ENCODE measurements at places on chromosomes 6 and 20.

DNA sequence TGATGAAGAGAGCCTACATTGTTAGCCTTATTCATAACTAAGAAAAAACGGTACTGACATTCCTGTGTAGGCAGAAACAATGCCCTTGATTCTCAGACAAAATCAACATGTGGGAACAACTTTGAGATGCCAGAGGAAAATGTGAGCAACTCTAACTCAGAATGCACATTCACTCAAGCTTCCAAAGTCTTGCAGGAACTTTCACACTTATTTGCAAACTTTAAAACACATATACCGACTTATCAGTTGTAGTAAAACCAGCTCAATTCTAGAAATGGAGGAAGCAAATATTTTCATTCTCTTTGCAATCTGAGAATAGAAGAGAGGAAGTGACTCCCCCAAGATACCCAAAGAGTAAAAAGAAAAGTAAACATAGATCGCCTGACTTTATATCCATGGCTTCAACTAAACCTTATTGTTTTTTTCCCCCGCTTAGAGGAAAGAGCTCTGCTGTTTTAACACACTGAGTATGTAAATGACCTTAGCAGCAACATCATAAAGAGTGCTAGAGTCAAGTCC lies 117.6 kb downstream of the EPB41L2 start:
- no peak for DNase-seq

GRCh38 chr20:19275630-19276071 lies 63.2 kb downstream of the SLC24A3 start:
- no peak for DNase-seq

DNA sequence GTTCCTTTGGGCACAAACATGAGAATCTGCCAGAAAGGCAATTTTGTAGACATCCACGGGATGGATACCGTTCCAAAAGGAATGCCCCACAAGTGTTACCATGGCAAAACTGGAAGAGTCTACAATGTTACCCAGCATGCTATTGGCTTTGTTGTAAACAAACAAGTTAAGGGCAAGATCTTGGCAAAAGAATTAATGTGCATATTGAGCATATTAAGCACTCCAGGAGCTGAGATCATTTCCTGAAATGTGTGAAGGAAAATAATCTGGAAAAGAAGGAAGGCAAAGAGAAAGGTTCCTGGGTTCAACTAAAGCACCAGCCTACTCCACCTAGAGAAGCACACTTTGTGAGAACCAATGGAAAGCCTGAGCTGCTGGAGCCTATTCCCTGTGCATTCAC lies 103.9 kb upstream of the ARG1 start:
- DNase-seq: no peak

DNA sequence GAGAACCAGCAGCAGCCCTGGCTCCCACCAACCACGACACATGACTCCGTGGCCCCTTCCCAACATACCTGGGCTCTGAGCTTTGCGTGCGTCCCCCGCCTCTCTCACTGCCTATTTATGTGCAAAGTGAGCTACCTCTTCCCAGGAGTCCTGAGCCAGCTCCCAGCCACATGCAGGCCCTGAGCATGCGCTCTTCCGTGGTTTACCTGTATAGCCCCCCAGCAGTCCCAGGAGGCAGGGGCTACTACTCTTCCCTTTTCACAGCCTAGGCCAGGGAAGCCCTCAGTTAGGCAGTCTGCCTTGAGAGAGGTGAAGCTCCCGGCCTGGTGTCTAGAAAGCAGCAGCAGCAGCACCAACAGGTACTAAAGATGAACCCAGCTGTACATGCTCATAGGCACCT lies 114.8 kb upstream of the CDYL start:
- DNase-seq: no peak

DNA sequence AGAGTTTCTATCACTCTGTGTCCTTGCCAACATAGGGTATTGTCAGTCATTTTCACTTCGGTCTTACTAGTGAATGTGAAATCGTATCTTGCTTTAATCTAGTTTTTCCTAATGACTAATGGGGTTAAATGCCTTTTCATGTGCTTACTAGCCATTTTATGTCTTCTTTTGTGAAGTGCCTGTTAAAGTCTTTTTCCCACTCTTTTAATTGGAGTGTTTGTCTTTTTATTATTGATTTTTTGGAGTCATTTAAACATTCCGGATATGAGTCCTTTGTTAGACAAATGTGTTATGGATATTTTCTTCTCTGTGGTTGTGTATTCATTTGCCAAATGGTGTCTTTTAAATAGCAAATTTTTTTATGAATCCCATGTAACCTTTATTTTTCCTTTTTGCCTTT lies 194.6 kb downstream of the CDH26 start:
- DNase-seq: no peak

- DNase-seq: no peak
Observed at GRCh38 chr6:167841981-167842380, 15.3 kb downstream of the AFDN start.

GRCh38 chr6:106519460-106520394 lies 109.6 kb downstream of the RTN4IP1 start:
- no peak for DNase-seq

- DNase-seq: no peak
Observed at GRCh38 chr6:49530141-49530776, 20.2 kb upstream of the C6orf141 start.

DNA sequence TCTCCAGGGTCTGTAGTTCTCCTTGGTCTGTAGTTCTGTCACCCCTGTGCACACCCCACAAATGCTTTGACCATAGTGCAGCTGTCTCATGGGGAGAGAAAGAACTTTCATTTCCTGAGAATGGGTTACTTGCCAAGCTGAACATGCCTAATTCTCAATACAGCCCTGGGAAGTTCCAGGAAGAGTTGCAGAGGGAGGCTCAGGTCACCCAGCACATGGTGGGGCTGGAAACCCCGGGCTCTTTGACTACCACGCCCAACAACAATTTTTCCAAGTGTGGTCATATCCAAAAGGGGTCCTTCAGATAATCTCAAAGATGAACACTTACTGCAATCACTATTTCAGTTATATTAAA lies 2.2 kb upstream of the PTPRA start:
- no peak for DNase-seq

DNA sequence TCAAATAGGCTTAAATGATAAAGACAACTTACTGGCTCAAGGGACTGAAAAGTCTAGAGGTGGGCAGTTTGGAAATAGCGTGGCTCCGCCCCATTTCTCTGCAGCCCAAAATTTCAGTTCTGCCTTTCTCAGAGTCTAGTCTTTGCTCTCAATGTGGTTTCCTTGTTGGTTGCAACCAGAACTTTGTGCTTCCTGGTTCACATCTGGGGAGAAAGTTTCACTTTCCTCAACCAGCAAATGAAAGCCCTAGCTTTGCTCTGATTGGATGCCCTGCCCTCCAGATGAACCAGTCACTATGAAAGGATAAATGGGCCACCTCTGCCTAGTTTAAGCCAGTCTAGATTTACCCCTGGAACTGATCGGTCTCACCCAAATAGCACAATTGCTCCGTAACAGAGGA lies 14.9 kb downstream of the SYCP2L start:
- DNase-seq: no peak

DNA sequence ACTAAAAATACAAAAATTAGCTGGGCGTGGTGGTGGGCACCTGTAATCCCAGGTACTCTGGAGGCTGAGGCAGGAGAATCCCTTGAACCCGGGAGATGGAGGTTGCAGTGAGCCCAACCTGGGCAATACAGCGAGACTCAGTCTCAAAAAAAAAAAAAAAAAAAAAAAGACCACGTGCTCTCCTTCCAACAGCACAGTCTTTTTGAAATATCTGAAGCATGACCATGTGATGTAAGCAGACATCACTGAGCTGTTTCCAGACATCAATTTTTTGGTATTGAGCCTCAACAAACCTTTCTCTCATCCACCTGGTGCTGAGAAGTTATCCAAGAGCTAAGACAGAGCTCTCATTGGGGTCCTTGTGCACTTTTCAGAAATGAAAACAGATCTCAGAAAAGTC lies 249.2 kb downstream of the FOXA2 start:
- DNase-seq: no peak

DNA sequence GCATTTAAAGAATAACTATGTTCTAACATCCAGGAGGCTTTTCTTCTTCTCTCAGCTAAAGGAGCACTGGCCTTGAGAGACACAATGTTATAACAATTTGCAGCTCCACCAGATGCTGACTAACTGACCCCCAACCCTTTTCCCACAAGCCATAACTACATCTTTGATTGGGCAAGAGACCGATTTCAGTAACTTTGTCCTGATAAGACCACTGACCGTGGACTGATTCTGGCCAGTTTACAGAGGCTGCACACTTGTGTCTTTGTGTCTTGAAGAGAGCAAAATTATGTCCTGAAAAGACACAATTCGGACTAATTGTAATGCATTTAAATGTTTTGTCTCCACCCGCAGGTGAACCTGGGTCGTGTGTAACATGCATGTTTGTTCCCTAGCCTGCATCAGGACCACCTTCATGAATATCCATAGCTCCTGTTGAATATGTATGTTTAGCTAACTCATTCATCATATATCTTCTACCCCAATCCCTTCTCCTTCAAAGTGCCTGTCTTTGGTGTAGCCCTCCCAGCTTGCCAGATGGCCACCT lies 22.3 kb downstream of the ABRACL start:
- no peak for DNase-seq

GRCh38 chr6:99252421-99252820 lies 97.1 kb downstream of the FAXC start:
- no peak for DNase-seq

- DNase-seq: no peak
Observed at GRCh38 chr6:49252901-49253300, 210.2 kb downstream of the MMUT start.

GRCh38 chr6:147154454-147154853 lies 49.8 kb upstream of the STXBP5 start:
- DNase-seq: peak; percentile 40

DNA sequence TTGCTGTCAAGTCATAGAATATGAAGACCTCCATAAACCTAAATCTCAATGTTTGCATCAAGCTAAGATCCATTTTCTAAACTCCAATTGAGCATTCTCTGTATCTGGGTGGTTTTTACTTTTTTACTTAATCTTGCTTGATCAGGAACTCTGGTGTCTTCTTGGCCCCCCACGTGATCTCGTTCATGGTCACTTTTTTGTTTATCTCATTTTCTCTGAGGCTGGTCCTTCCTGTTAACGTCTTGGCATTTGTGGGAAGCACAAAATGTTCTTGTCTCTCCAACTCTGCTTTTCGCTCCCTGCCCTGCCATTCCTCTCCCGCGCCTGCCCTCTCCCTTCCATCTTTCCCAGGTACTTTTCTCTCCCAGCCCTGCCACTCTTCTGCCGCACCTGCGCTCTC lies 14.0 kb upstream of the MAPRE1 start:
- DNase-seq: no peak

DNA sequence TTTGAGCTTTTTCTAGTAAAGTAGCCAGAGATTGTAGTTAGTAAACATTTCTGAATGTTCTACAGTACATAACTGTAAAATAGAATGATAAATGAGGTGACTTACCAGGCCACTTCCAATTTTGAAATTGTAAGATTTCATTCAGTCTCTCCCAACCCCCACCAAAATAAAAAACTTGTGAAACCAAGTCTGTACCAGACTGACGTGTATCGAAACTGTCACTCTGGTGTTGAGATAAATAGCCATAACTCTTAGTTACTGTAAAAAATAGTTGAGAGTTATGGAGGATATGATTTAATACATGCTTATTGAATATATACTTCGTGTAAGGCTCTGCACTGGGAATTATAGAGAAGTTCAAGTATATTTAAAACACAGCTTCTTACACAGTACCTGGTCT lies 455.7 kb downstream of the PLCB1 start:
- no peak for DNase-seq

DNA sequence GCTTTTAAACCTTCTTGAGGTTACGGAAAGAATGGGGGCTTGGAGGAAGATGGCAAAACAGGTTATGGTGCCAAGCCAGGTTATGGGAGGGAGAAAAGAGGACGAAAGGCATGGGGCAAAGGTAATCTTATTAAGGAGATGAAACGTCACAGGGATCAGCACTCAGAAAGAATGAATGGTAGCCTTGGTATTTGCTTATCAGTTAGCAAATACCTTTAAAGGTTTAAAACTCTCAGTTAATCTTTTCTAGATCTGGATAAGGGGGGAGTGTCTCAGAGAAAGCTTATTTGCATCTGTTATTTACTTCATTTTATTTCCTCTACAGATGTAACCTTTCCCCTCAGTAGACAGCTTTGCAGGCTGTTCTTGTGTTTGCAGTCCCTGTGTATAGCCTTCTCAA lies 55.5 kb upstream of the EEF1E1 start:
- DNase-seq: no peak

DNA sequence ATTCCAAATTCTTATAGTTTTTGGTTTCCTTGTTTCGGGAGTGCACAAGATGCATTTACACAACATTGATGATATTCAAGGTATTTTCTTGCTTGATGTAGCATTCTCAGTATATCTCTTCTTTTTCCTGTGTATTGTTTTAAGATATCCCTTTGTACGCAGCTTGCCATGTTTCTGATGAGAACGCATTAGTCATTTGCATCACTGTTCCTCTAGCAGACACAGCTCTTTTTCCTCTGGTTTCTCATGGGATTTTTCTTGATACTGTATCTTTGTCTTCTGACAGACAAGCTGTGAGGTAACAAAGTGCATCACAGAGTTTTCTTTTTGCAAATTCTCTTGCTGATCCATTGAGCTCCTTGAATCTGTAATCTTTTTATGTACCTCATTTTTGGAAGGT lies 146.4 kb downstream of the SLC22A3 start:
- no peak for DNase-seq

- no peak for DNase-seq
Observed at GRCh38 chr20:46575394-46575793, 24.9 kb upstream of the OCSTAMP start.

DNA sequence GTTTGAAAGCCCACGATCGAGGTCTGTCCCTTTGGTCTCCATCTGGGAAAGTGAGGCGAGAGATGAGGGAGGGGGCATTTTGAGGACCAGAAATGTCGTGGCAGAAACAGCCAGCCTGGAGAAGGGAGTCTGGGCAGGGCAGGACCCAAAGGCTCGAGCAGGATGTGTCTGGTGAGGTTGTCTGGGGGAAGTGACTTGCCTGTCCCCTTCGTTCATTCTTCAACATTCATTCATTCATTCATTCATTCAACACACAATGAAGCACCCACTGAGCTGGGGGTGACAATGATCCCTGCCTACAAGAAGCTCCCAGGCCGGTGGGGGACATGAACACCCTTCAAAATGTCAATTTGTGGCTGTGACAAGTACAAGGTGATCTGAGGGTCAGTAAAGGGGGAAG lies 80.5 kb downstream of the CEBPB start:
- DNase-seq: no peak

GRCh38 chr6:154615483-154616025 lies 105.1 kb upstream of the CNKSR3 start:
- peak; percentile 70 for DNase-seq

- DNase-seq: no peak
Observed at GRCh38 chr6:143743301-143744166, 65.8 kb downstream of the PHACTR2 start.

GRCh38 chr20:31652917-31653396 lies 15.2 kb downstream of the COX4I2 start:
- DNase-seq: peak; percentile 39

- DNase-seq: no peak
Observed at GRCh38 chr6:166598441-166599138, 12.1 kb upstream of the RAMACL start.

GRCh38 chr6:37648465-37649330 lies 49.0 kb downstream of the MDGA1 start:
- DNase-seq: no peak

GRCh38 chr20:8809107-8809953 lies 259.6 kb upstream of the PLCB4 start:
- no peak for DNase-seq

- DNase-seq: no peak
Observed at GRCh38 chr6:26360451-26361416, 4.3 kb upstream of the BTN3A2 start.
